ENCODE measurements at places on chromosomes 16 and 17.
A peak's percentile ranks its signal among the peaks of the same experiment; 100 is the strongest.

DNA sequence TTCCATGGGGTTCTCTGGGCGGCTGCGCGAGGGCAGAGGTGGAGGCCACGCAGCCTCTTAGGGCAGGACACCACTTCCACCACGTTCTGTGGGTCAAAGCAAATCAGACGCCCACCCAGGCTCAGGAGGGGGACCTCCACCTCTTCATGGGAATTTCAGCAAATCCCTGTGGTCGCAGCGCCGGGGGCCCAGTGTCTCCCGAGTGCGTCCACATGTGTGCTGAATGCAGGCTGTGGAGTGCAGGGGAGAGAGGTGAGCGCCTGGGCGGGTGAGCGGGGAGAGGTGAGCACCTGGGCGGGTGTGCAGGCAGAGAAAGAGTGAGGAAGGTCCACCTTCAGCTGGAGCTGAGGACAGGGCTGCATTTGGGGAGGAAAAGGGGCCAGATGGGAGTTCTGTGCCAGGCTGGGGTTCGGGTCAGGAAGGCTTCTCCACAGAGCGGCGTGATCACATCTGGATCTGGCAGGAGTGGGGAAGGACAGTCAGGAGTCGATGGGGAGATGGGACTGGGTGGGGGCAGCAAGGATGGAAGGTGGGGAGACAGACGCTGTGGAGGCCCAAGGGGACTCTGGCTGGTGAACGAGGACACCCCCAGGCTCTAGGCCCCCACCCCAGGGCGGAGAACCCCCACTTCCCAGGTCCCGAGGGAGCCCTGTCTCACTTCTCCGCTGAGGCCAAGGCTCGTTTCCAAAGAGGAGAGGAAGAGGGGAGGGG is 36.8 kb upstream of the CBFA2T3 start:
- DNase-seq: no peak

- no peak for DNase-seq
Measured at GRCh38 chr16:10584981-10585438, 4.6 kb upstream of the EMP2 start.

- DNase-seq: no peak
Measured at GRCh38 chr16:27924411-27925118, 138.9 kb downstream of the GSG1L start.

GRCh38 chr17:45393411-45393810 is 39.3 kb downstream of the ARHGAP27 start:
- no peak for DNase-seq

DNA sequence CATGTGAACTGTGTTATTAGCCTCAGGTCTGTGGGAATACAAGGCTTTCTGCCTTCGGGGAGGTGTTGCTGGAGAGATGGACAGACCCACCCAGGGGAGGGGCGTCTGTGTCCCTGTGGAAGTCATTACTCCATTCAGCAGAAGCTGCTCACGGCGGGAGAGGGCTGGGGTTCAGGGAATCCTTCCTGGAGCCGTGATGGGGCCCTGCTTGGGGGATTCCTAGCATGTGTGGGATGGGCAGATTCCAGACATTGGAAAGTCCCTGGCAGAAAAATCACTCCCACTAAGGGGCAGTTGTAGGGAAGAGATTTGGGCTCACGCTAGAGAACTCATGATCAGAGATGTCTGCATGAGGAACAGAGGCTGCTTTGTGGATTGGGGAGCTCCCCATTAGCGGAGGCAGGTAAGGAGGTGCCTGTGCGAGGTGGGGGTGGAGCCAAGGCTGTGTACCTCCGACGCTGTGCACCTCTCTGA is 56.3 kb upstream of the IL34 start:
- no peak for DNase-seq

- no peak for DNase-seq
Measured at GRCh38 chr16:2076072-2076865, 28.5 kb downstream of the TSC2 start.

DNA sequence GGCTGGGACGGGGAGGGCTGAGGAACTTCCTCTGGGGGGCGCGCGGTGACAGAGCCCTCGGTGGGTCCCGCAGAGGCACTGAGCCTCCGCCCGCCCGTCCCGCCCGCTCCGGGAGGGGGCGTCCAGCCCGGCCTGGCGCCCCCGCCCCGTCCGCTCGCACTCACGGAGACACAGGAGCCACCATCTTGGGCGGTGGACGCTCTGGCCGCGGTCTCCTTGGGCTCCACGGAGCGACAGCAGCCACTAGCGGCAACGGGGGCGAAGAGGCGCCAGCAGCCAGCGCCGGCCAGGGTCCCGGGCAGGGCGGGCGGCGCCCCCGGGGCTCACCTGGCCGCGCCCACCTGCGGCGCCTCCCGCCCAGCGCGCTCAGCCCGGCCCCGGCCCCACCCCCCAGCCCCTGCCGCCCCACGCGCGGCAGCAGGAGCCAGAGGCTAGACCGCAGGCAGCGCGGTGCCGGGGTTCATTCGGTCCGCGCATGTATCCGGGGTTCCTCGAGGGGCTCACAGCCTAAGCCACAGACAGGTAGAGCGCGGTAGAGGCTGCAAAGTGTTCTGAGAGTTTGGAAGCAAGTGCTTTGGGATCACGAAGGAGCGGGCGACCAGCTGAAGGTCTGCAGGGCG is at the start of gene C17orf113:
TSS of gene C17orf113 (minus strand) at position 209 of the 620 bp plus-strand sequence. CDS start 7,225 bp downstream, outside the sequence.
- peak; percentile 66 for DNase-seq

GRCh38 chr17:72342627-72343527 is 222.1 kb downstream of the SOX9 start:
- DNase-seq: no peak

DNA sequence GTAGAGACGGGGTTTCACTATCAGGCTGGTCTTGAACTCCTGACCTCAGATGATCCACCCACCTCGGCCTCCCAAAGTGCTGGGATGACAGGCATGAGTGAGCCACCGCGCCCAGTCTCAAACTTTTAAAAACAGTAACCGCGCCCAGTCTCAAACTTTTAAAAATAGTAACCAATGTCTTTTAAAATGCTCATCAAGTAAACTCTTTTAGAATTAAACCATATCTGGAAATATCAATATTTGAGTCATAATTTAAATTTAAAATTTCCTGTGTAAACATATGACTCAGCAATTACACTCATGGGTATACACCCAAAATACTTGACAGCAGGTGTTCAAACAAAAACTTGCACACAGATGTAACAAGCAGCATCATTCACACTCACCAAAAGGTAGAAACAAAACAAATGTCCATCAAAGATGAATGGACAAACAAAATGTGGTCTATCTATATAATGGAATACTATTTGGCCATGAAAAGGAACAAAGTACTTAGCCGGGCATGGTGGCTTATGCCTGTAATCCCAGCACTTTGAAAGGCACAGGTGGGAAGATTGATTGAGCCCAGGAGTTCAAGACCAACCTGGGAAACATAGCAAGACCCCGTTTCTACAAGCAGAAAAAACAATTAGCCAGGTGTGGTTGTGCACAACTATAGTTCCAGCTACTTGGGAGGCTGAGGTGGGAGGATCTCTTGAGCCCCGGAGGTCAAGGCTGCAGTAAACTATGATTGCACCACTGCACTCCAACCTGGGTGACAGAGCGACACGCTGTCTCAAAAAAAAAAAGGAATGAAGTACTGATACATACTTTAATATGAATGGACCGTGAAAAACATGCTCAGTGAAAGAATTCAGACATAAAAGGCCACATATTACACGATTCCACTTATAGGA is 20.2 kb downstream of the ENPP7 start:
- no peak for DNase-seq

DNA sequence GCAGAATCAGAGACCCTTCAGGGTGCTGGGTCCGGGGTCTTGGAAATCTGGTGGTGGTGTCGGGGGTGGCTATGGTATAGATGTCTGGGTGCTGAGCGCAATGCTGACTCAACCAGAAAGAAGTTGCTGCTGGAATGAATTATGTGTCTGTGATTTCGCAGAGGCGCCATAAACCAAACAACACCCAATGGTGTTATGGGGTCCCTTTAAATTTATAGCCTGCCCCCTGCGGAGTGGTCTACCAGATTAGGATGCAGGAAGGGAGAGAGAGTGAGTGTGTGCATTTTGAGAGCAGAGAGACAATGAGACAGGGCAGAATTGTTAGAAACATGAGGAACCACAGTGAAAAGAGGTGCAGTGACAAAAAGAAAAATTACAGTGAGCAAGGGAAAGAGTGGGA is 100.7 kb upstream of the CDH11 start:
- no peak for DNase-seq

DNA sequence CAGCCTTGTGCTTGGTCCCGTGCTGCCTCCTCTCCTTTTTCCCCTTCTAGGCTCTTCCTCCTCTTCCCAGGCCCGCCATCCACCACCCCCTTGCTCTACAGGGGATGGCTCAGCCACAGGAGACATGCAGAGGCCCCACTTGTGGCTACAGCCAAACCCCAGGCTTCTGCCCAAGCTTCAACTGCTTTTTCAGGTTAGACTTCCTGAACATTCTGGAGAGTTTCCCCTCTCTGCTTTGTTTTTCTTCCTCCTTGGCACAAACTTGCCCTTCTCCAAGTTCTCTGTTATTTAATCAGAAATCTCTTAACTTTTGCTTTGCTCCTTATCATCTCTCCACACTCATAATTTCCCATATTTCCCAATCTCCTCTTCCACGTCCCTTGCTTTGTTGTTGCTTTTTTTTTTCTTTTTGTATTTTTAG is 18.3 kb upstream of the HAS3 start:
- no peak for DNase-seq

DNA sequence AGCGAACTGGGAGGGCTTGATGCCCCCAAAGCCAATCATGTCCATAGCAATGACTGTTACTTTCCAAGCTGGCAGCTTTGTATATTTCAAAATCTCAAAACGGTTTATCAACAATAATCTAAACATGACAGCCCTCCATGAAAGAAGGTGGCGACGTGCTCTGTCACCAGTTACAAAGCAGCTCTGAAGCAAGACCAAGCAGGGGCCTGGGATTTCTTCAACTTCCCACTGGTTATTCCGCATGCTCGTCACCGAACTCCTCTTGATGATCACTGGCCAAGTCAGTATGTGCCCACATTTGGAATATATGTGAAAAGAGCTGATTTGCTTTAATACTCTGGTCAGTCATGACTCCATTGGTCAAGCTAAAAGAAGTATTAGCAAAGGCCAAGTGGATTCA is 175.6 kb downstream of the VPS53 start:
- DNase-seq: no peak

DNA sequence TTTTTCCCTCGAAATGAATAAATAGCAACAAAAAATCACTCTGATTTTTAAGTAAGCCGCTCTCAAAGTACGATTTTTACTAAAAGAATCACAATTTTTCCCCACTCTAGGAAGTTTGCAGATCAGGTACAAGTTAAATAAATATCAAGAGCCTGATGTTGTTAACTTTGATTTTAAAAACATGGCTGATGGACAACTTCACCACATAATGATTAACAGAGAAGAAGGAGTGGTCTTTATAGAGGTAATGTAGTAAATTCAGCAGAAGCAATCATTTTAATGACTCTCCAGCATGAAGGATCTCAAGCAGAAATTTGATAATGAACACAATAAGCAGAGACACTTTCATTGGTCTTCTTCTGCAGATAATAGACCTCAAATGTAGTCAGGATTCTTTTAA is 262.4 kb downstream of the CNTNAP4 start:
- DNase-seq: no peak

DNA sequence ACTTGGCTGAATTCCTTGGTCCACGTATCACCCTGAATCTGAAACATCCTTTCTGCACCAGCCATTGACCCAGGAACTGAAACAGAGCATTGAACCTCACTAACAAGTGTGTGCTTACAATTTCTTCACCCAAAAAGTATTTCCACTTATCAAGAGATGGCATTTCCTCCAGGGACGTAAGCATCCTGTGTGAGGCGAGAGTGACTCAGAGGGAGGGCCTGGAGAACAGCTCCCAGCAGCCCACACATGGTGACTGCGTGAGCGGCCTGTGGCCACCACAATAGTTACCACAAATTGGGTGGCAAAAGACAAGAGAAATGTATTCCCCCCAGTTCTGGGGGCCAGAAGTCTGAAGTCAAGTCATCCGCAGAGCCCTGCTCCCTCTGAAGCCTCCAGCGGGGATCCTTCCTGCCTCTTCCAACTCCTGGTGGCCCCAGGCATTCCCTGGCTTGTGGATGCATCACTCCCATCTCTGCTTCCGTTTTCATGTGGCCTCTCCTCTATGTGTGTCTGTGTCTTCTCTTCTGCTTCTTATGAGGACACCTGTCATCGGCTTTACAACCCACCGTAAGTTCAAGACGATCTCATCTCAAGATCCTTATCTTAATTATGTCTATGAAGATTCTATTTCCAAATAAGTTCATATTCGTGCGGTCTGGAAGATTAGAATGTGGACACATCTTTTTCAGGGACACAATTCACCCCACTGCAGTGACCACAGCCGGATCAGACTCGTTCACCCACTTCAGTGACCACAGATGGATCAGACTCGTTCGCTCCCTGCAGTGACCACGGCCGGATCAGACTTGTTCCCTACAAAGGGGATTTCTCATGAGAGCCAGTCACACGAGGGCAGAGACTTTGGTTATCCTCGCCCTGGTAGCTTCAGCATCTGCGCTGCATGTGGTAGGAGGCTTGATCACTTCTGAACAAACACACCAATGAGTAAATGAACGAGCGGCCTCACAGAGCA is 122.6 kb upstream of the FOXF1 start:
- DNase-seq: no peak

- no peak for DNase-seq
Measured at GRCh38 chr17:56762988-56763387, 70.7 kb downstream of the C17orf67 start.

- no peak for DNase-seq
Measured at GRCh38 chr16:3171181-3171854, 16.7 kb upstream of the OR1F1 start.

DNA sequence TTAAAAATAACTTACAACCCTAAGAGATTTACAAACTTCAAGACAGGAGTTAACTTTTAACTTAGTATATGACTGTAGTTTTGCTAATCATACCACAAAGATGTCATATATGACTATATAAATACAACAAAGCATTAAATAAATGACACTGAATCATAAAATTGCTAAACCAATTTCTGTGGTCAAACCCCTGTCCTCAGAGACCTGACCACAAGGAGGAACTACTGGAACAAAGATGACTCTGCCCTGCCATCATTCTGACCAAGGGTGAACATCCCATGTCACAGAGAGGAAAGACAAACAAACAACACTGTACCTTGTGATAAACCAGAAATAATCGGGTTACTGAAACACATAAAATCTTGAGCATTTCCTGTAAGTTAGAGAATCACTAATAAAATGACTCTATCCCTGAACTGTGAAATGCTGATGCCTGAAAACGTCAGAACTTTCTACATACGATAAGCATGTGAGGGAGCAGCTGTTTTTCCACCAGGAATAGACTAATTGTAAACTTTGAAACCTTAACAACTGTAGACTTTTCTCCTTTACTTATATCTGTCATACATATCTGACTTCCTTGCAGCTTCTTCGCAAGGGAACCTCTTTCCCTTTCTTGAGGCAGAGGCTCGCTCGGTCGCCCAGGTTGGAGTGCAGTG is 47.9 kb downstream of the WDR59 start:
- DNase-seq: no peak

- no peak for DNase-seq
Measured at GRCh38 chr17:9666461-9667050, 21.2 kb downstream of the USP43 start.

- no peak for DNase-seq
Measured at GRCh38 chr16:82882982-82883835, 256.4 kb downstream of the CDH13 start.

GRCh38 chr17:29742210-29742513 is 119.5 kb upstream of the CORO6 start:
- no peak for DNase-seq

Measured in NCI-H1436 (cell line).